ENCODE measurements at places on chromosomes 7 and 10.

DNA sequence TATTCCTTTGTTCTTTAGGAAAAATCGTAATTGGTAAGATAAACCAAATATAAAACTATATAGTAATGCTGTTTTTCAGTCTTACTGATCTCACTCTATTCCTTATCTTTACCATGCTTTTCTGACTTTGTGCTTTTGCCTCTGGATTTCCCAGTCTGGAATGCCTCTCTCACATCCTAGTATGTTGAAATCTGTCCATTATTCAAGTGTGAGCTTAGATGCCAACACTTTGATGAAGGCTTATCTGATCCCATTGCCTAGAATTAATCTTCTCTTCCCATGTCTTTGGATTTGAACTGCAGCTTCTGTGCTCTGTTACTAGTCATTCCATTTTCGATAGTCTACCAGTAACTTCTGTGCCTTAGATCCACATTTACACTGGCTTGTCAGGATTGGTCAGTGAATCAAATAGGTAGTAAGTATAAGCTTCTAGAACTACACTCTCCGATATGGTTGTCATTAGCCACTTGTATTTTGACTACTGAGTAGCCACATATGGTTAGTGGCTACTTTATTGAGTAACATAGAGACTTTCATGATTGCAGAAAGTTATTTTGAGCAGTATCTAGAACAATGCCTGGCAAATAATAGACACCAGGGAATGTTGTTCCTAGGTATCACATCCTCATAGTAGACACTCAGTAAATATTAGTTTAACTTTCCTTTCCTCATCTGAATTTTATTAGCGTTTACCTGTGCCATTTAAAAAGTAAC is 92.9 kb downstream of the BMPR1A start:
- no peak for DNase-seq

- DNase-seq: no peak
These were observed 8.6 kb upstream of the INHBA start for GRCh38 chr7:41711283-41712064.

- DNase-seq: no peak
These were observed 162.0 kb upstream of the PRPS1L1 start for GRCh38 chr7:18189500-18190126.

GRCh38 chr10:12568391-12569009 is 219.2 kb downstream of the CAMK1D start:
- DNase-seq: no peak

DNA sequence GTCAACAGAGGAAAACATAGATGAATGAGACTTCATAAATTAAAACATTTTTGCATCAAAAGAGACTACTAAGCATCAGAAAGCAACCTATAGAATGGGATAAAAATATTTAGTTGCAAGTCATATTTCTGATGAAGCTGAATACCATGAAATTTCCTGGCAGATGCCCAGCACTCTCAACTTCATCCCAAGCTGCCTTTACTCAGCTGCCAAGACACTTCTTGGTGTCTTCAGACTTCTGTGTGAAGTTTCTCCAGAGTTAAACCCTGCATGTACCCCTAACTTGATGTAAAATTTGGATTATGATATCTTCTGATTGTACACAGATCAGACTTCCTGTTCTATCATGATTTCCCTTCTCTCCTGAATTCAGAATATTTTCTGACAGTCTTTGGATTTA is 73.2 kb downstream of the AKR1C4 start:
- DNase-seq: no peak

DNA sequence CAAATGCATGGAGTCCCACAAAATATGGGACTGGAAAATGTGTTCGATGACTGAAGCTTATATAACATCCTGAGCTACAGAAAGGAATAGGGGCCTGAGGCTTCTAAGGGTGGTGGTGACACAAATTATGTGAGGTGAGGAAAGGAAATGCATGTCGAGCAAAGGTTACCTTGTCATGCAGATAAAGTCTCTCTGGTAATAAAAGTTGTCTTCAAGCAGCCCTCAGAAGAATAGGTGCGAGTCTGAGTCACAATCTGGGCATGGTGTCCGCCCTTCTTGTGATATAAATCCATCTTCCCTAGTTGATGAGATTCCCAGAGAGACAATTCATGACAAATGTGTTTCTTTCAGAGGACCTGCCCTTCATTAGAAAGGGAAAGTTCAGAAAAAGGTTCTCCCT is 985.2 kb upstream of the C7orf33 start:
- DNase-seq: no peak

GRCh38 chr10:58065529-58065815 is 202.2 kb downstream of the IPMK start:
- DNase-seq: no peak

DNA sequence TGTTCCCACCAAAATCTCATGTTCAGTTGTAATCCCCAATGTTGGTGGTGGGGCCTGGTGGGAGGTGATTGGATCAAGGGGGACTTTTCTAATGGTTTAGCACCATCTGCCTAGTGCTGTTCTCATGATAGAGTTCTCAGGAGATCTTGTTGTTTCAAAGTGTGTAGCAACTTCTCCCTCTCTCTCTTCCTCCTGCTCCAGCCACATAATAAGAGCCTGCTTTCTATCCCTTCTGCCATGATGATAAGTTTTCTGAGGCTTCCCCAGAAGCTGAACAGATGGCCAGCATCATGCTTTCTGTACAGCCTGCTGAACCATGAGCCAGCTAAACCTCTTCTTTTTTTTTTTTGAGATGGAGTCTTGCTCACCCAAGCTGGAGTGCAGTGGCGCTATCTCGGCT is 910.6 kb downstream of the KCNMA1 start:
- DNase-seq: no peak

- no peak for DNase-seq
These were observed 594.9 kb downstream of the INHBA start for GRCh38 chr7:41107938-41108448.

Data from stimulated activated CD8-positive, alpha-beta memory T cell treated with anti-CD3 and anti-CD28 coated beads, Interleukin-4, amount 100 ng/mL, for 48 hours (primary cell).